ENCODE measurements at places on chromosomes 4 and X.

DNA sequence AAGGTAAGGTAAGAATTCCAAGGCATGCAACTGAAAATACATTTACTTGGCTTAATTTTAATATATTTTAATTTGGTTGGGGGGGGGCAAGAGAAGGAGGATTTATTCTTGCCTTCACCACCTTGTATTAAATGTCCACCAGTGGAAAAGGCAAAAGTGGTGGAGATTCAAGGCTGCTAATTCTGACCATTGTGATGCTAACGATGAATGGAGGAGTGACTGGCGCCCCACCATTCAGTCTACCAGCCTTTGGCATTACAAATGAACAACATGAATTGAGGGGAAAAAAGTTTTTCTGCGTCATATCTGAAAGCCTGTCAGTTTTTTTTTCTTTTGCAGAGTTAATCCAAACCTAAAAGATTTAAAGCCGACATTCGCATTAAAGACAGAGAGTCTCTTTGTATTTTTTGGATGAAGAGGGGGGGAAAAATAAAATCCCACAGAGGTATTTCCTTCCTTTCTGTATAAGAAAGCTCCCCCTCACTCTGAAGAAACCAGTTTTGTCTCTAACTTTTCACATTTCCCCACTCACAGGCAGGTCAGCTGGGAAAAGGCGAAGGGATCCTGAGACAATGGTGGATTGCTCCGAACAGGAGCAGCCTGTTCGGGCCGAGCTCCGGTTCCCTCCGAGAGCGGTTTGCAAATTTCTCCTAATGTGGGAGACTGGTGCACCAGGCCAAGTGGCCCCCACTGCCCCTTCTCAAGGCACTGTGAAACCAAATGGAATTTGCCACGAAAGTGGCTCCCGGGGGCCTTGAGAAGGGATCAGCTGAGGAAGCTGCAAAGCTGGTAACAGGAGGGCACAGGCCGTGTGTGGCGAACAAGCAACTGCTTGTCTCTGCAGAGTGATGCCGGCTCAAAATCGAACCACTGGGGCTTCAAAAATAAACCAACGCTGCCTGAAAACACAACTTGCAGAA, 28.1 kb downstream of the SHISA3 start:
- no peak for DNase-seq

- DNase-seq = no peak
These were observed 684.0 kb upstream of the MAGEB2 start for GRCh38 chrX:29531336-29531735.

DNA sequence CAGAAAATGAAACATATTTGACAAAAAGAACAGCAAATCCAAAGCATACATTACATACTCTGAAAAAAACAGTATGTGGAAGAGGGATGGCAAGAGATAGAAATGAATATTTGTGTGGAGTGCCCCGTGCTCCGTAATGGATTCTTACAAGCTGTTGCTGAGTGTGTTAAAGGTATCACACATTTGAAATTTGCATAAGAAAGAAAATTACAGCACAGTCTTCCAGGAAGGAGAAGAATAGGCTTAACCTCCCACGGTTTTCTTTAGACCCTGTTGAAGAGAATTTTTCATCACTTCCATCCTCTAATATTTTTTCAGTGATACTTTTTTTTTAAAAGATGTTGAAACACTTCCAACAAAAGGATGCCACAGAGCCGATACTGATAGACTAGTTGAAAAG, 1489.4 kb downstream of the RAPGEF2 start:
- no peak for DNase-seq

DNA sequence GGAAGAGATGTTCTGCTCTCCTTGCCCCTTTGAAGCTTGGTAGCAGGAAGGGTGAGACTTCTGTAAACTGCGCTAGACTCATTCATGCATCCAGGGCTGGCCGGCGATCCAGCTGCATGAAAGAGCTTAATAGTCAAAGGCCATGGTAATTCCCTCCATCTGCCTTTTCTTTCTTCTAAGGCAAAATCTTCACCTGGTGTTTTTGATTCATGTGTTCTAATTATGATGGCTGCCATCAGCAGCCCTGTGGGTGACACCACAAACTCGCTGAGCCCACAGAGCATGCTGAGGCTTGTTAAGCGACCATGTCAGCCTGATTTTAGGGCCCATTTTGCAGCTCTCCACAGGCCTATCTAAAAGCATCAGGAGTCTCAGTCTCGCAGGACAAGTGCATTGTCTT, 450.1 kb upstream of the TENM3 start:
- DNase-seq = no peak

- peak; percentile 22 for DNase-seq
These were observed 61.2 kb downstream of the TSC22D3 start for GRCh38 chrX:107714206-107714891.

- DNase-seq = peak; percentile 81
These were observed 72.5 kb downstream of the RAPGEF2 start for GRCh38 chr4:159175085-159175988.

DNA sequence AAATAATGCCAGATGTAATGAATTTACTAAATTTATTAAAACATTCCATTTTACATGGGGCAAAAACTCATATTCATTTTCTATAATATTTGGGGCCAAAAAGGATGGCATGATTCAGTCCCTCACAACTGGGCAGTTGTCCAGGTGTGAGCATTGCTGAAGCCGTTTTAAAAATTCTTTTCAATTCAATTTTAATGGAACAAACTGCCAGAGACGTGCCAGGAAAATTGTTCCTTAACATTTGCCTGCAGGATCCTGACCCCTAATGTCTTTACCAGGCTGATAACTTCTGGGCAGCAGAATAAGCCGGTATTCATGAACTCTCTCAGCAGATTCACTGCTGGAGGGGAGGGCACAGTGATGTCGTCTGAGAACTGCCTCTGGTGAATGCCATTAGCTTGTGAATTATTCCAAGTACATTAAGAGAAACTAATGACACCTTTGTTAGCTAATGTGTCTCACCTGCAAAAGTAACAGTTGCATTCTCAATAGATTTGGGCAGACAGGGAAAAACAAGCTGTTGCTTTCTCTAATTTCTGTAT, 1445.1 kb upstream of the TENM3 start:
- DNase-seq = no peak

DNA sequence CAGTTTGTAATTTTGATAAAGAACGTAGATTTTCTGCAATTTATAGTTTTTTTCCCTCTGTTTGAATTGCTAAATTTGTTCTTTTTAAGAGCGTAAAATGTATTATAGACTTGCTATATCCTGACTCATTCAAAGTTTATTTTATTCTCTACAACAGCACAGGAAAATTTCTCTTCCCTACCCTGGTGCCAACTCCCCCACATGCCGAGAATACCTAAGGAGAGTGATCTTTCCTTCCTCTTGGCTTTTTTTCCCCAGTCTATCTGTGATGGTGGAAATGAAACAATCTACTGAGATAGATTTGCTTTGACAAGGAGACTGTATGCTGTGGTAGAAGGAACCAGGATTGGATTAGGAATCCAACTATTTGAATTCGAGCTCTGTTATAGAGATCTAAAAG, 271.6 kb downstream of the TLL1 start:
- DNase-seq = no peak

DNA sequence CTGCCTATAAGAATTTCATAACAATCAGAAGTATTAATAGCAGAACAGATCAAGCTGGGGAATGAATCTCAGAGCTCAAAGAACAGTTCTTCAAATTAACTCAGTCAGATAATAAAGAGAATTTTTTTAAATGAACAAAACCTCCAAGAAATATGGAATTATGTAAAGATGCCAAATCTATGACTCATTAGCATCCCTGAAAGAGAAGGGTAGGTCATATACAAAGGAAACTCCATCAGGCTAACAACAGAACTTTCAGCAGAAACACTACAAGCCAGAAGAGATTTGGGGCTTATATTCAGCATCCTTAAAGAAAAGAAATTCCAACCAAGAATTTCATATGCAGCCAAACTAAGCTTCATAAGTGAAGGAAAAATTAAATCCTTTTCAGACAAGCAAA, 28.6 kb downstream of the CBR4 start:
- DNase-seq = no peak

DNA sequence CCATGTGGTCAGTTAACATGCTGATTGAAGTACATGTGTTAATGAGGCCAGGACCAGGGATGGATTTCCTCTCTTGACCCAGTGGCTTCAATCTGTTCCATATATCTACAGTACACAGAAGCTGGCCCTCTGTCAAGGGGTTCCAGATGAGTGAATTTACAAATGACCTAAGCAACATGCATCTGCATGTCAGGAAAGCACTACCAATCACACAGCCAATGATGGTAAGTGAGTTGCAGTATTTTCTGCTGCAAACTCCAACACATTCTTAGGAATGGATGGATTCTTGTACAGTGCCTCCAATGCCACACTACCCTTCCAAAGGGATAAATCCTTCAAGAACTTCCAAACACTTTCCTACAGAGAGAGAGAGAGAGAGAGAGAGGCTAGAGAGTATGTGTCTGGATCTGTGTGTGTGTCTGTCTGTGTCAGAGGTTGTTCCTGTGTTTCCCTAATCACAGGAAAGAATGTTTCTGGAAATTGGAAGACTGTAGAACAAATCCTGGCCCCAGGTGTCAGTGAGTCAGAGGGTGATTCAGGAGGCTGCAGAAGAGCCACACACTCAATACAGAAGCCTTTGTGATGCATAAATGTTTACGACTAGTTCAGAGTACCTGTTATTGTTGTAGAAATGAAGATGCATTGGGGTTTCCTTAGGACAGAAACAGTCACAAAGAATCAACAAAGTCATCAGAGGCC, 107.5 kb downstream of the GUCY2F start:
- DNase-seq = no peak

- no peak for DNase-seq
These were observed 542.4 kb upstream of the DIPK2B start for GRCh38 chrX:45743081-45743533.

GRCh38 chr4:67608027-67608426, 49.5 kb downstream of the STAP1 start:
- no peak for DNase-seq

DNA sequence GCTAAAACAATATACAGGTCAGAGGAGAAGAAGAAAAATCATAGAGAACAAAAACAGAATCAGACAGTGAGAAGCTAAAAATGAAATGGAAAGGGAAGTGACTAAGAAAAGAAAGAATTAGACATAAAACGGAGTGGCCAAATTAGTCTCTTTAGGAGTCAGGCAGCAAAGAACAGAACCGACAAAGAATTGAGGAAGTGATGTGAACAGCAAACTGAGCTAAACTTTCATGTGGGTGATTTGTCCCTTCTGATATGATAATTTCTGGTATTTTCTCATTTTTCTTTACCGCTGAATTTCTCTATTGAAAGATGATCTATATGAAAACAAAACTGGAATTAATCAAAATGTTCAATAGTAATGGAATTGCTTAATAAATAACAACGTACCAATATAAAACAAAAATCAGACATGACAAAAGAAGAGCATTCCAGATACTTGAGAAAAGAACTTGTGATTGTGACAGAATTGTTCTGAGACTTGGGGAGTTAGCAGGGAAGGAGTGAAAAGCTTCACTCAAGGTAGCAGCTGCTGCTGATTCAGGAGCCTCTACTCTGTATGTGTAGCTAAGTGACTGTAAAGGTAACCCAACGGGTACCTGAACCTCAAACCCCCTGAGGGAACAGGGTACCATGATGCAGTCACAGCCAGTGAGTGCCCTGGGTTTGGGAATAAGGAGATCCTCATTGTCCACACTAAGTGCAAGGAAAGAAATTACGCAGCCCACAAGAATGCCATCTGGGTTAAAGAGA, 8.8 kb downstream of the TAPT1 start:
- DNase-seq = no peak

DNA sequence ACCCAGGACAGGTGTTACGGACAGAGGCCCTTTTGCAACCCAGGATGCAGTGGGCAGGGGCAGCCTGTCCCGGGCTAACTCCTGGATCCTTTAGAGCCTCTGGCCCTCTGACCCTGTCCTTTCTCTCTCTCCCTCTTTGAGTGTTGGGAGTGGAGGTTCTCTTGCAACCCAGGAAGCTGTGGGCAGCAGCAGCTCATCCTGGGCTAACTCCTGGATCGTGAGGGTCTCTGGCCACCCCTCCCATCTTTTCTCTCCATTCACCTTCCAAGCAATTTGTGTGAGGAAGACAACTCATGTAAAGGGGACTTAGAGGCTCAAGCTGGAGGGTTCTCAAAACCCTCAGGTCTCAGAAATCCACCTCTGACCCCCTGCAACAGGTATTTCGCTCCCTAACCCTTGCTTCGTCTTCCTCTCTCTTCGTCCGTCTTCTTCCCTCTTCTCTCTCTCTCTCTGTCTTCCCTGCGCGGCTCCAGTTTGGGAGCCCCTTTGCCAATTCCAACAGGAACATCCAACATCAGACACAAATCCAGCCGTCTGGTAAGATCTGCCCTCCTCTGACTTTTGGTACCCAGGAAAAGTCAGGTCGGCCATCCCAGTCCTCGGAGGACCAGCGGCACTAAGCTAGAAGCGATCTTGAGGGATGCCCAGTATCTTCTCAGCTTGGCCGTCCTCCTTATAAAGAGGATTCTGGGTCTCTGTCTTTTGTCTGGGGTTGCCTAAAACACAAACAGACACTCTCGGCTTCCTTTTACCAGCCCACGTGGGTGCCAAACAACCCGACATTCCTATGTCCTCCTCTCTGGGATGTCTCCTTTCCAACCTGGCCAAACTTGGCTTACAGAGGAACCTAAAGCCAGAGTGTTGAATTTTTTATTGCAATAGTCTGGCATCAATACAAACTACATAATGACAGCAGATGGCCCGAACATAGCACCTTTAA, 7.9 kb downstream of the ASMTL start:
- DNase-seq = no peak

GRCh38 chr4:30553151-30553550, 167.0 kb upstream of the PCDH7 start:
- no peak for DNase-seq

- DNase-seq = no peak
These were observed 546.1 kb downstream of the GBA3 start for GRCh38 chr4:23238848-23239247.

- no peak for DNase-seq
These were observed 124.6 kb upstream of the ACSL4 start for GRCh38 chrX:109857584-109858228.

DNA sequence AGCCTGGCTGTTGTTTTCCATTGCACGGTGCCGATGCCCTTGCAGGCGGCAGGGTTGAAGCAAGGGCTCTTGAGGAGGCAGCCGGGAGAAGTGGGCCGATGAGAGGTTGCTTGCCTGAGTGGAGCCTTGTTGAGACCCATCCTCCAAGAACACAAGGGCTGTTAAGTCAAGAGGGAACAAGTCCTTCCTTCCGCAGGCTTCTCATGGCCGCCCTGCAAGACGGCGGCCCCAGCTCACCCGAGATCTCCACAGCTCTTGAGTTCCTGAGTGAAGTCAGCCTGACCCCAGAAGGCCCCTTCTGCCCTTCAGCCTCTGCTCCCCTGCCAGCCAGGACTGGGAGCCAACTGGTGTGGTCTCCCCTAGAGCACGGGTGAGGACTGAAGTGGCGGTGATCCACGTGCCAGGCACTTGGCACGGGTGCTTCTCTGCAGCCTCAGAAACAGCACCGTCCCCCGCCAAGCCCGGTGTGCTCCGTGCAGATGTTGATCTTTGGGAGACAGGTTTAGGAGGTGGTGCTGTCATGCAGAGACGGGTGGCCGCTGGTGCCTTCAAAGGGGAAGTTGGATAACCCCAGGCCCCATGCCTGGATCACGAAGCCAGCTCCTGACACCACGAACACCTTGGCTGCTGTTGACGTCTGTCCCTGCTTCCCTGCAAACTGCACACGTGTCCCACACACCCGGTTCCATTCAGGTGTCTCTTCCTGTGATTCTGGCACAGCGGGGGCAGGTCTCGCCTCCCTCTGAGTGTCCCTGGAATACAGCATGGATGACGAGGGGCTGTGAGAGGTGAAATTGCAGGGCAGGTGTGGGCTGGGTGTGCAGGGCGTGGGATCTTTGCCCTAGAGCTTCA, 164.4 kb upstream of the PSAPL1 start:
- DNase-seq = no peak

GRCh38 chrX:114906984-114907510, 110.4 kb downstream of the IL13RA2 start:
- DNase-seq = no peak

GRCh38 chr4:10105920-10106319, 10.7 kb downstream of the WDR1 start:
- DNase-seq = no peak

Data from CD4-positive, alpha-beta T cell treated with Interleukin-2 at 100 ng/mL for 4 hours (primary cell).